ENCODE measurements at places on chromosomes 13 and 19.
A peak's percentile ranks its signal among the peaks of the same experiment; 100 is the strongest.

- DNase-seq = peak; percentile 58
Observed at GRCh38 chr13:109196948-109197347, 567.5 kb downstream of the MYO16 start.

GRCh38 chr13:91950803-91951202 lies 552.4 kb downstream of the GPC5 start:
- no peak for DNase-seq

DNA sequence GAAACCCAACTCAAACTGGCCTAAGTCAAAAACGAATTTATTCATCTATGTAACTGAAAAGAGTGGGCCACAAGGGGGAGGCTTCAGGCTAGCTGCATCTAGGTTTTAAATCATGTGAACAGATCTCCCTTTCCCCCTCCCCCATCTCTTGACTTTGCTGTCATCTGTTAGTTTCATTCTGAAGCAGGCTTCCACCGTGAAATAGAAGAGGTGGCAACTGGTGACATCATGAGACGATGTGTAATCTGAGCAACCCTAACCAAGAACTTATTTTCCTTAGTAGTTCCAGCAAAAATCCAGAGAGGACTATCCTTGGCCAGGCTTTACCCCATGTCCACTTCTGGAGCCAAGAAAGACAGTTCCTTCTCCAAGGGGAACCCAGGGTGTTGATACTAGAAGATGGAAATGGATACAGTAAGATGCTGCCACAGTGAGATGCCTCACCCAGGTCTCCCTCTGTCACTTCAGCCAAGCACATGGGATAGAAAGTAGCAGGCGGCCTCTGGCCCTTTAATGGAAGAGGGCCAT lies 9.4 kb downstream of the SAMD4B start:
- DNase-seq = no peak

DNA sequence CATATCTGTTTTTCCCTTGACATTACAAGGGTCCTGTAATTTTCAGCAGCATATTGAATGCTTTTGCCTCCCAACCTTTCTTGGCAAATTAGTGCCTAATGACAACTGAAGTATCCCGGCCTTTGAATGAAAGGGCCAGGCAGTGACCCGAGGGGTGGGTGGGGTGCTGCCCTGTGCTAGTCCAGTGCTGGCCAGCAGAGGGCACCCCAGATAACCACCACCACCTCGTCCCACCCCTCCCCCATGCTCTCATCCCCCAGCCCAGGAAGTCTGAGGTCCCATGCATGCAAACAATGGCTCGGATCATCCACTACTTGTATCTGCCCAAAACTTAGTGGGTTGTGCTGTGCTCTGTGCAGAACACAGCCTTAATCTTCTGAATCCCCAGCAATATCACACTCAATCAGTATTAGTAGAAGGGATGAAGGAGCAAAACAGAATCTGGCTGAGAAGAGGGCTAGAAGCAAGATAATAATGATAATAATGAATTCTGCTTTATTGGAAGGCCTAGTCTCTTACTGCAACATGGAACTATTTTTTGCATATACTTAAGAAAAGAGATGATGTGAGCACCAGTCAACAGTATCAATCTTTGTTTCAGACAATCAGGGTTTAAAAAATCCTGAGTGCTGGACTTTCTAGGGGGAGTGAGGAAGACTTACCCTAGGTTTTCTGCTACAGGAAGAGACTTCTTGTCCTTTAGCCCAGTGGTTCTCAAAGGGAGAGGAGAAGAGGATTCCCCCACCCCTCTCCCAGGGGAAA lies 3.8 kb downstream of the ATP12A start:
- peak; percentile 87 for DNase-seq

DNA sequence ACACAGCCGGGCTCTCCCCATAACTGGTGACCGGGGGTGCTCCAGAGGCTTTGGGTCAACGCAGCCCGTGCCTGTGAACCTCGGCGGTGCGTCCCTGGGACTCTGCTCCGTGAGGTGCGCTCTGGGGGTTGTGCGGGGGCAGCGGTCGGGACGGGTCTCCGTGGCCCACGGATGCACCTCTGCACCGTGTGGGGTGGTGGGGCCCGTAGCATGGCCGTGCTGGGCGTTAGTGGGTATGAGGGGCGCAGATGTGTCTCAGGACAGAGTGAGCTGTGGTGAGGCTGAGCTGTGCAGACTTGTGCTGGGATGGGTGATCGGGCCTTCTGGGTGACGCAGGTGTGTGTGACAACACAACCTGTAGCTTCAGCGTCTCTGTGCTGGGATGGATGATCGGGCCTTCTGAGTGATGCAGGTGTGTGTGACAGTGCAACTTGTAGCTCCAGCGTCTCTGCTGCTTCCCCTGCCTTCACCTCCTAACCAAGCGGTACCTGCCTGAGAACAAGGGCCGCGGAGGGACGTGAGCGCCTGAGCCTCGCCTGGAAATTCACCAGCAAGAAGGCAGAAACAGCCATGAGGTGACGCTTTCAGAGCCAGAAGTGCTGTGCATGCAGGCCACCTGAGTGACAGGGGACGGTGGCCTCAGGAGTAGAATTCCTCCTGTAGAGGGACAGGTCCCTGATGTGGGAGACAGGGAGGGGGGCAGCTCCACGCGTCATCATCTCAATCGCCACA lies 599 bp downstream of the ZNF331 start:
- DNase-seq = peak; percentile 9

GRCh38 chr19:3293560-3293959 lies 69.1 kb downstream of the CELF5 start:
- no peak for DNase-seq

DNA sequence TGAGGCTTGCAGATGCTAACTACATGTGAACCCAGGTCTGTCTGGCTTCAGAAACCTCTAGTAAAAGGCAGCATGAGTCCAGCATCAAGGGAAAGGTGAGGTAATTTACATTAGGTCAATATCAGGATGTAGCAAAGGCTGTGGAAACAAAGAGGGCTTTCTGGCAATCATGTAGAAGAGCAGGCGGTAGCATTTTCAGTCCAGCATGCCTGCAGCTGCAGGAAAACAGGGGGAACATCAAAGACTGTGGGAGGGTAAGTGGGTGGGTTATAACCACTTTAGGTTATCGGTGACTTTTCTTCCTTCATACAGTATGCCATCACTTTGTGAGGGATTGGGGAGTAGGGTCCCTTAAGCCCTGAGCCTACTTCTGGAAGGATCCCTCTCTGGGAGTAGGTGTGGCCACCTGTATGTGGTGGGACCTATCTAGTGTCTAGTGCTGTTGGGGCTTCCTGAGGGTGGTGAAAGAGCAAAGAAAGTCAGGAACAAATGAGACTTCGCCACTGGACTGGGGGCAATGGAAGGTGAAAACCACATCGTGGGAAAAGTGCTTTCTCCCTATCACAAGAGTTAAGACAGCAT lies 10.8 kb downstream of the SUGP2 start:
- no peak for DNase-seq

DNA sequence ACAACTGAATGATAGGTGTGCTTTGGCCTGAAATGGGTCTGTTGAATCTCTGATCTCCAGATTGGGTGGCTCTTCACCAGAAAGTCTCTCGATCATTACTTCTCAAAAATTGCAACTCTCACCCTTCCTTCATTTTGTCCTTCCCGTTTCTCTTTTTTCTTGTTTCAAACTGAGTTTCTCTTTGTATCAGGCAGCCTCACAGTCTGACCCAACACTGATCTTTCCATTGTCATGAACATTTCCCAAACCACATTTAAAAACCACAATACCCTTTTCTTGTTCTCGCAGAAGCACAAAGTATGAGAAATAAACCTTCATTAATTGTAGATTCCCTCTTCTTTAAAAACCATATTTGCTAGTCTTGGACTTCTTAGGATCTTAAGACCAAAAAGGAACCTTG lies 33.6 kb upstream of the HMGB1 start:
- DNase-seq = no peak

DNA sequence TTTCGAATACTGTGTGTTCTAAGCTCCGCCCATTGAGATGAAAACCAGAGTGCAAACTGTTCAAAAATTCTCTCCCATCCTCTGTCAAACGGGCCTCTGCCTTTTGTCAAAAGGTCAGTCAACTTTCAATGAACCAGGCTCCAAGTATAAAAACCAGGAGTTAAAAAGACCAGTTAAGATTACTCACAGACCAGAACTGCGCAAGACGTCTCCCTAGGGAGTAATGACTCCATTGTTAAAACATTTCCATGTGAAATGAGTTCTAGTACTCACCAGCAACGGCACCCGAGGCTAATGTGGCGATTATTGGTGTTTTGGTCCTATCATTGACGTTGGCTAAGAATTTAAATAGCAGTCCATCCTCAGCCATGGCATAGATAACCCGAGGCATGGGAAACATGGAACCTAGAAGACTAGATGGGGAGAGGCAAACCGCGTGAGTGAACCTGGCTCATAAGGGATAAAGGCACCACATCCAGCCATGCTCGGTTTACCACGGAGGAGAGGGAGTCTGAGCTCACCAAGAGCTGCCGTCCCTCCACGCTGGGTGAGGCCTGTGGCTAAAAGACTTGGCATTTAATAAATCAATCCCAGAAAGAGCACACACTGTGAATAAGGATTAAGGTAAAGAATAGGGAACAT lies 73.3 kb downstream of the SLC7A1 start:
- no peak for DNase-seq

GRCh38 chr13:33367926-33368325 lies 82.4 kb upstream of the STARD13 start:
- no peak for DNase-seq

DNA sequence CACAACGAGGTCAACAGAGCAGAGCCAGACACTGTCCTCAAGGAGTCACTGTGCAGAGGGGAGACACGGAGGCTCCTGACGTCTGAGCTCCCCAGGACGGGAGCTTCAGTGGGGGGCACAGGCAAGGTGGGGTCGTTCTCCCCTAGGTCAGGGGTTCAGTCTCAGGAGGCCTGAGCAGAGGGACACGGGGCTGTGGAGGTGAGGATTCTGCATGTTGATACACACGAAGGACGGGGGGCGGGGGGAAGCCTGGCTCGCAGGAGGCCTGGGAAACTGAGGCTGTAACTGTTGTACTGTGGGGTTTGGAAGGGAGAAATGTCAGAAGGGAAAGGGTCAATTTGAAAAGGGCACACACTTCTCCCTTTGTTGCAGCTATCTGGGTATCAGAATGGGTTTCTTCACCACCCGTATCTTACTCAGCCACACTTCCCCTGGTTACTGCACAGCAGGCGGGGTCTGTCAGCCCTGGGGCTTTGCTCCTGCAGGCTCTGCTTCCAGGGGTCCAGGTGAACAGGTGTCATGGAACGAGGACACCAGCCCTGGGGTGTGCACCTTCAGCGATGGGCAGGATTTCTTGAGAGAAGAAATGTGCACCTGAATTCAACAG lies 748 bp upstream of the SIGLEC8 start:
- DNase-seq = no peak

GRCh38 chr19:1411255-1412191 lies 4.1 kb downstream of the DAZAP1 start:
- DNase-seq = peak; percentile 24

GRCh38 chr19:35109395-35110112 lies 6.1 kb upstream of the FXYD3 start:
- DNase-seq = no peak

- no peak for DNase-seq
Observed at GRCh38 chr13:101417501-101417900, 1.2 kb upstream of the NALCN start.

- DNase-seq = no peak
Observed at GRCh38 chr19:43731346-43731745, 15.5 kb downstream of the IRGC start.

- DNase-seq = no peak
Observed at GRCh38 chr19:14795078-14795721, 16.8 kb upstream of the ADGRE2 start.

DNA sequence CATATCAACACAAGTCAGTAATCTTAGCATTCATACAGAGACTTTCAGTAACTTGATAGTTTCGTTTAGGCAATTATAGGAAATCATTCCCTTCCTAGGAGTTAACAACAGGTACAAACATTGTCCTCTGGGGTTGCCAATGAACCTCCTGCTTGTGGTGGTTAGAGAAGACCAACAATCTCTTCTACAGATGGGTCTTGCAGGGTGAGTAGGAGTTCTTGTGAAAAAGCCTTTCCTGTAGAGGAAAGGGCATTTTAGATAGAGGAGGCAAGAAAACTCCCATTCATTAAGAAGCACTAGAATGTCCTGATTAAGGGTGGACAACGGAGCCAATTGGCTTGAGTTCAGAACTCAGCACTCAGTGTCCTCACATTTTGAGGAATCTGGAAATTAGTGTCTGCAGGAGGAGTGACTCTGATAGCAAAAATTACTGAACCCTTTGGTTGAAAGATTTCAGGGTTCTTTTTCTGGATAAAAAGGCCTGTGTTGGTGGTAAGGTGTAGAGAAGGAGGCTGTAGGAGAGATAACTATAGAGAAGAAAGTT lies 4.2 kb downstream of the WDFY2 start:
- DNase-seq = no peak

DNA sequence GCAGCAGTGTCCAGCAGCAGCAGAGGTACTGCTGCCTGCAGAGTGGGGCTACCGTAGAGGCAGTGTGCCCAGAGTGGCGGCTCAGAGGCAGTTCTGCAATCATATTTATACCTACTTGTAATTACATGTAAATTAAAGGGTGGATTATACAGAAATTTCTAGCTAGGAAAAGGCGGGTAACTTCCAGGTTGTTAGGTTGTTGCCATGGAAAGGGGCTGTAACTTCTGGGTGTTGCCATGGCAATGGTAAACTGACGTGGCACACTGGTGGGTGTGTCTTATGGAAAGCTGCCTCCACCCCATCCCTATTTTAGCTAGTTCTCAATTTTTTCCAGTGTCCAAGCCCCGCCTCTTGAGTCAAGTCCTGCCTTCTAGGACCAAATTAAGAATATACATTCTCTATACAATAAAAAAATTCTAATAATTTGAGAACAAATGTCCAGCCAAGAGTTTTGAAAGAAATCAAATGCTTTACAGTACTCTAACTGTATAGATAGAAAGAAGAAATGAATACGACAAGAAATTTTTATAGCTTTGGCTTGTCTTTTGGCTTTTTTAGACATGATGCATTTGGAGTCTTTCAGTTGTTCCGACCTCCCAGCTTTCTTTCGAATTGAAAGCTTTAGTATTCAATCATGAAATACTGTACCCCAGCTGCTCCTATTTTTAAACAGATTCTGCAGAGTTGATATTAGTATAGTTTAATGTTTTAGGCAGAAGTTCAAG lies 816.6 kb downstream of the DIAPH3 start:
- no peak for DNase-seq

DNA sequence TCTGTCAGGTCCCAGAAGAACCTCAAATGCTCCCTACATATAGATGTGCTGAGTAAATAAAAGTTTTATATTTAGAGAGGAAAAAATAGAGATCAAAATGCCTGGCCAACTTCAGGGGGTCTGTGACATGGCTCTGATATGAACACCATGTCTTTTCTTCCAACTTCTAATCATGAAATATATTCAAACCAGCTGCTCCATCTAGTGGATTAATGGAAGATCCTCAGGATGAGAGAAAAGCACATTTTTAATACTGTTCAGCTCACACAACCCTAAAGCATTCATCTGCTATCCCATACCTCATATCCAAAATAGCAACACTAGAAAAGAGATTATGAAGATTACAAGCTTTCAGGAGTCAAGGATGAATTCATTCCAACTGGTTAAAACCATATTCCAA lies 56.0 kb upstream of the DOCK9 start:
- peak; percentile 84 for DNase-seq
